ENCODE measurements at places on chromosomes 5 and 9. TPM values are rescaled to one million over a fixed set of nuclear protein-coding genes. Genes with fewer than 3 reads are reported as not detected.

EPB41L4B gene
- total RNA-seq: not detected

ANKS6 gene
- total RNA-seq: 3.8 TPM

ECM2 gene
- not detected for total RNA-seq

PCDHGA3 gene
- not detected for total RNA-seq

NAIF1 gene
- 13.3 TPM for total RNA-seq

CCDC152 gene
- 6.5 TPM for total RNA-seq

IL7R gene
- total RNA-seq: 45.4 TPM

SPINK1 gene
- total RNA-seq: not detected

PCSK1 gene
- not detected for total RNA-seq

FGF18 gene
- not detected for total RNA-seq

SVEP1 gene
- not detected for total RNA-seq

GABRA6 gene
- not detected for total RNA-seq

NIPAL4 gene
- not detected for total RNA-seq

SPINK5 gene
- not detected for total RNA-seq

MAST4 gene
- 5.5 TPM for total RNA-seq

PCDHGA2 gene
- total RNA-seq: not detected

ALDH1A1 gene
- not detected for total RNA-seq

HEMGN gene
- total RNA-seq: 1.6 TPM

LCP2 gene
- total RNA-seq: 386 TPM

CSF1R gene
- total RNA-seq: not detected

TXNDC8 gene
- total RNA-seq: not detected

MARCOL gene
- not detected for total RNA-seq

FSTL4 gene
- total RNA-seq: not detected

ANGPTL2 gene
- not detected for total RNA-seq

FRRS1L gene
- not detected for total RNA-seq

LECT2 gene
- total RNA-seq: not detected

CHSY3 gene
- total RNA-seq: not detected

ATP6V1G1 gene
- 79.2 TPM for total RNA-seq

ARID3C gene
- 0.34 TPM for total RNA-seq

ARL14EPL gene
- total RNA-seq: not detected

PPIC gene
- not detected for total RNA-seq

CLIC3 gene
- 3.6 TPM for total RNA-seq

PMPCA gene
- 56.5 TPM for total RNA-seq
